ENCODE measurements at places on chromosomes 4 and X.

GRCh38 chr4:169774466-169775445, 17.0 kb upstream of the HPF1 start:
- no peak overlapping the region for H3K27ac ChIP-seq
- no peaks in the 10 kb centered on the region for H3K36me3 ChIP-seq
- no peak overlapping the region for H3K4me3 ChIP-seq
- H3K4me1 ChIP-seq: peaks cover 4% of the 10 kb centered on the region
- H3K27me3 ChIP-seq: peaks cover 9% of the 10 kb centered on the region
- DNase-seq: no peak

DNA sequence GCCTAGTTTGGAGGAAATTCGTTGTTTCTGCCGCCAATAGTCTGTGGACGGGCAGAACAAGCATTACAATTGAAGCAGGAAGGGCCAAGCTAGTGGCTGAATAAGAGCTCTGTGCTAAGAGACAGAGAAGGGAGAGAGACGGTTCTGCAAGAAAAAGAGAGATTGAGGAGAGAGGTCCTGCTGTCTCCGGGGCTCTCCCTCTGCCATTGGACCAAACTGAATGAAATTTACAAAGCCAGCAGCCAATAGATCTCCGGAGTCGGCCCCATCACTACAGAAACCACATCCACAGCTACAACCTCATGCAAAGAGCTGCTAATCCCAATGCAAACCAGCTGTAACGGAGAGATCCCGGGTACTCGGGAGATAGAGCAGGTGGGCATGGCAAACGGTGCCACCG, at the start of gene NLGN4X:
Gene NLGN4X, minus strand, starts transcription at position 148 of the 400 bp plus-strand sequence. CDS start 77,401 bp downstream, outside the sequence.
- no peak within 1 kb of the TSS for H3K4me3 ChIP-seq
- H3K27me3 ChIP-seq: no peaks in the 10 kb centered on the region
- no peak within 1 kb of the TSS for H3K27ac ChIP-seq
- H3K36me3 ChIP-seq: no peaks in the 10 kb centered on the region
- DNase-seq: no peak

DNA sequence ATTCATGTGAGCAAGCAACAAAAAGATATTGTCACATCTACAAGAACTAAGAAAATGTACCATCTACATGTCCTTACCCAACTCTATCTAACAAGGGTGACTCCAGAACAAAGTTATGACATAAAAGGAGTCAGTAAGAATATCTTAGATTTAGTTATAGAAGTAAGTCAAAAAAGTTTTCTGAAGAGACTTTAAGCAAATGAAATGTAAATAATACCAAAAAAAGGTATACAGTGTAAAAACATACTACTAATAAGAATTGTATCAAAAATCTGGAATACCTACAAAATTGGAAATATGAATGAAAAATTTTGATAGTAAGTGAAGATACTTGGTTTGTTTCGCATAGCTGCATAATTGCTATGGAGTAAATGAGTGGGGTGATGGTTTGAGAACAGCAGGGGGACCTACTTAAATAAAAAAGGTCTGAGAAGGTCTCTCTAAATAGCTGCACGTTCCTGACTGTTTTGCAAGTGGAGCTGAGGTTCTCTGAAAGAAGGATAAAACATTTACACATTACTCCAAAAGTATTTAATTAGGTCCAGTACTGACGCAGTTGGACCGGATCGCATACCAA, 51.0 kb upstream of the ENPP6 start:
- no peaks in the 10 kb centered on the region for H3K36me3 ChIP-seq
- H3K4me1 ChIP-seq: no peaks in the 10 kb centered on the region
- no peak for DNase-seq

DNA sequence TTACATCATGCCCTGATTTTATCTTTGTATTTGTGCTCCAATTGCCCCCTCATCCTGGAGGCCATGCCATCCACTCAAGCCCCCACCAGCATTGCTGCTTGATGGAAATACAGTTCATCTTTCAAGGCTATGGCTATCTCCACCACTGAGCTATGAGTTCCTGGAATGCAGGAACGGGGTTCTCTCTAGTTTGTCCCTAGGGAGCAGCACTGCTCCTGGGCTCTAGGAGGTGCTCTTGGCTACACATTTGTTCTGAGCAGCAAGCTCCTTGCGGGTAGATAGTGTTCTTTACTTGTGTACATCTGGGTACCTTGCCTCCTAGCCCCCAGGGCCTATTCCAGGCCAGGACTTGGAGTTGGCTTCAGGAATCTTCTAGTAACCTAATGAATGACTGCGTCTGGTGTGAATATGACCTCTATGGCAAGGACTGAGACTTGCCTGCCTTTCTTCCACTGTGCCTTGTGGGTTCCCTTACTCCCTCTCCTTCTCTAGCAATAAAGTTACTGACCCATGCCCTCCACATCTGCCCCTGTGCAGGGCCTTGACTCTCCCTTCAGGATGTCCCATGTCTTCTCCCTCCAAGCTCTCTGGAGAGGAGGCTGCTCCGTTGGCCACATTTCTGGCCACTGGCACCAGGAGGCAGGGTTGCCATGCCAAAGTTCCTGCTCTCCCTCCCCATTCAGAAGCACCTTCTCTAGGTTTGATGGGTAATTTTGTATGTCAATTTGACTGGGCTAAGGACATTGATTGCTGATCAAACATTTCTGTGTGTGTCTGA, 7.6 kb downstream of the CITED1 start:
- H3K4me3 ChIP-seq: no peak overlapping the region
- no peaks in the 10 kb centered on the region for H3K36me3 ChIP-seq
- H3K27ac ChIP-seq: no peak overlapping the region
- DNase-seq: no peak
- no peaks in the 10 kb centered on the region for H3K4me1 ChIP-seq
- H3K27me3 ChIP-seq: no peaks in the 10 kb centered on the region

DNA sequence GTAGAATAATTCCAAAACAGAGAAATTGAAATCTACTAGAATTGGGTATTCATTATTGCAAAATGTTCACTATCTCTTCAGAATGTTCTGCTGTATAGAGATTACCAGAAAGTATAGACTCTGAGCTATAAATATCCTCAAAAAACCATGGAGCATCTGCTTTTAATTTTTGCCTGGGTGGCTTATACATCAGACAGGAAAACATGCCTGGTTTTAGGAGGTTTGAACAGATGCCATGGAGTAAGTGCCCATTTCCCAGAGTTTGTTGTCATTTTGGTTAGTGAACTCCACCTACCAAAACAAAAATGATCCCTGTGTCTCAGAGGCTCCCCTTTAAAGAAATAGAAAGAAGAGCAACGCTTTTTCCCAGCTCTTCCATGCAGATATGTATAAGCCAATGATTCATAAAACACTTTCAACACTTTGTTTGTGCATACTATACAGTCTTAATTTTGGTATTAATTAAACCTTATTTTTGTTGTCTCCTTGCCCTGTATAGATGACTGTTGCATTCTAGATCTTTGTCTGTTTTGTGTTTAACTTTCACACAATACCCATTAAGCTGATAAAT, 68.7 kb downstream of the MEPE start:
- no peak overlapping the region for H3K4me3 ChIP-seq
- H3K27me3 ChIP-seq: no peaks in the 10 kb centered on the region
- H3K36me3 ChIP-seq: no peaks in the 10 kb centered on the region
- no peak overlapping the region for H3K27ac ChIP-seq
- DNase-seq: no peak
